Astrocyte (in vitro differentiated cells and primary cell): ENCODE measurements at places on chromosomes 7 and 10. TPM values are rescaled to one million over a fixed set of nuclear protein-coding genes. Genes with fewer than 3 reads are reported as not detected.

- DNase-seq, result no peak
These were observed 108.9 kb upstream of the PDCD4 start for GRCh38 chr10:110762849-110763211.

DNA sequence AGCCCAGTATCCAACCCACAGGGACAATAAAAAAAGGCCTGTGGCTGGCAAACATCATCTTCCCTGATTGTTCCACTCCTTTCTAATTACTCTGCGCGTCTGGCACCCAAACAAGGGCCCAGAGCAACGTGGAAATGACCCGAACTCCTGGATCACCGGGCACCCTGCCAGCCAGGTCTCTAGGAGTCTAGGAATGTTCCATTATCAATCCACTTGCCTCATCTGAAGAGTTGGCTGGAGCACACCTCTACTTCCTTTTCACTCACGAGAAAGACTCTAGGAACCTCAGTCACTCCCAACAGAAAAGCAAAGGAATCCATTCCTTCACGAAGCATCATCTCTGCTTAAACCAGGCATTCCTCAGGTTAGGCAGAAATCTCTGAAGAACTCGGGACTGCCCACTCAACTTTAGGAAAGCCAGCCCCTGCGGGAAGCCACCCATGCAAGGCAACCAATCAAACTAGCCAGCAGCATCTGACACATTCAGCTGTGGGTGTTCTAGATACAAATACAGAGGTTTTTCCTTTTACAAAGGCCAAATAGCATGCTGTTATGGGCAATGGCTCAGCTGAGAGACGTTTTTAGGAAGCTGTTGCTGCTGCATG, 37.7 kb downstream of the ATXN7L1 start:
- peak; percentile 81 for DNase-seq

Gene UCMA
- total RNA-seq, result not detected in 2 replicates

DNA sequence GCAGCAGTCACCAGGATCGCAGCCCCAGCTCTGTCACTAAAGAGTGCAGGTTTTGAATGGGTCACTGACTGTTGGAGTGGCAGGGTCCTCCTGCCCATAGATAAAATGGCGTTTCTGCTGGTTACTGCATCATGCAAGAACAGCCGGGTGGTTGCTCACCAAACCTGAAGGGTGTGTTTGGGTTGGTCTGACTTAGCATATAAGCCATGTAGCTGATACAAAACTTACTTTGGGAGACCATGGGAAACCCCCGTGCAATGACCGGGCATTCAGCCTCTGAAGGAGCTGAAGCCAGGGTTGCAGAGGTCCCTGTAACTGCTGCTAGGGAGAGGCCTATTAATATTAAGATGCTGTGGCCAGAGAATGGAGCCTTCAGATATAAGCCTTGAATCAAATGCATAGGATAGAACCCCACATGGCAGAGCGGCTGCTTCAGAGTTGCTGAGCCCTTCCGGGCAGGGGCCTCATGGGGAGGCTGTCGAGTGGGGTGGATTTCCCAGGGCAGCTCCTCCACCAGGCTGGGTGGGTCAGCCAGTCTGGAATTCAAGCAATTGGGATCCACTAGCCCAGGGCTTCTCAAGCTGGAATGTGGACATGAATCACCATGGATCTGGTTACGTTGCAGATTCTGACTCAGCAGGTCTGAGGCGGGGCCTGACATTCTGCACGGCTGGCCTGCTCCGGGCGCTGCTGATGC, 70.9 kb upstream of the CTBP2 start:
- DNase-seq, result peak; percentile 96

GRCh38 chr7:85185424-85186082, 1.3 kb downstream of the SEMA3D start:
- peak; percentile 60 for DNase-seq

- peak; percentile 41 for DNase-seq
These were observed 25.6 kb downstream of the PRF1 start for GRCh38 chr10:70576803-70577517.

Gene ADAM8
- total RNA-seq, result 1.7 and 4.6 TPM in 2 replicates

DNA sequence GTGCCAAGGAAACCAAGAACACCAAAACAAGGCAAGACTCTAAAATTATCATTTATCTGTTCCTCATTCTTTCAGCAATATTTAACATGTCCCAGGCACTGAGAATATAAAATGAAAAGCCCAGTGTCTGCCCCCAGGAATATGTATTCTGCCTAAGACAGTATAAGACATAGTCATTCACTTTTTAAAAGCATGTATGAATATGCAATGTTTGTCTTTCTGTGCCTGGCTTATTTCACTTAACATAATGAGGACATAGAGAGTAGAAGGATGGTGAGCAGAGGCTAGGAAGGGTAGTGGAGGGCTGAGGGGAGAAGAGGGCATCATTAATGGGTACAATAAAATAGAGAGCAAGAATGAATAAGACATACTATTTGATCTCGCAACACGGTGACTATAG, 44.6 kb upstream of the BET1 start:
- DNase-seq, result no peak

GRCh38 chr10:24432478-24433416, 223.8 kb downstream of the KIAA1217 start:
- peak; percentile 32 for DNase-seq

GRCh38 chr7:38310591-38311101, 37.2 kb upstream of the TARP start:
- no peak for DNase-seq

Gene PPA1
- total RNA-seq, result 95.3 and 108 TPM in 2 replicates

DNA sequence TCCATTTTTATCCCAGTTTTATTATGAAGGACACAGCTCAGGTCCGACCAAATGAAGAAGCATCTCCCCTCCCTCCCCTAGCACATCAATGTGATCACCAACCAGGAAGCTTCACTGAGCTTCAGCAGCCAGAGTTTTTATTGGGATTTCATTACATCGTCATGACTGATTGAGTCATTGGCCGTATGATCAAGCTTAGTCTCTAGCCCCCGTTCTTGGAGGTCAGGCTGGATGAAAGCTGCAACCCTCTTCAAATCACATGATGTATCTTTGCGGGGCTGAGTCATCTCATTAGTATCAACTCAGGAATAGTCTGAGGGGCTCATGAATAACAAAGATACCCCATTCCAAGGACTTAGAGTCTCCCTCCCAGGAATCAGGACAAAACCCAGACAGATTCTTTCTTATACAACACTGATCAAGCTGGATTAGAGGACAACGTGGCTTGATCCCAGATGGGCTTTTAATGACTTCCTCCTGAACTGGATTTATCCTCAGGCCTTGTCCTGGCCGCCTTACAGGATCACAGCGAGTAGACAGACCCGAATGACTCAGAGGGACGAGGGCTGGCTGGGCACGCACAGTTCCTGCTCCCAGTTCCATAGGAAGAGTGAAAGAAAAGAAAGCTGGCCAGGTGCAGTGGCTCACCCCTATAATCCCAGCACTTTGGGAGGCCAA, 14.5 kb downstream of the LIMK1 start:
- DNase-seq, result peak; percentile 98

- no peak for DNase-seq
These were observed 2.4 kb upstream of the NKX2-3 start for GRCh38 chr10:99530108-99531025.

Gene NAT16
- total RNA-seq, result 0.16 TPM in 1 of 2 replicates, not detected in the other

GRCh38 chr7:74334030-74334429, 44.8 kb downstream of the CLIP2 start:
- DNase-seq, result peak; percentile 62

DNA sequence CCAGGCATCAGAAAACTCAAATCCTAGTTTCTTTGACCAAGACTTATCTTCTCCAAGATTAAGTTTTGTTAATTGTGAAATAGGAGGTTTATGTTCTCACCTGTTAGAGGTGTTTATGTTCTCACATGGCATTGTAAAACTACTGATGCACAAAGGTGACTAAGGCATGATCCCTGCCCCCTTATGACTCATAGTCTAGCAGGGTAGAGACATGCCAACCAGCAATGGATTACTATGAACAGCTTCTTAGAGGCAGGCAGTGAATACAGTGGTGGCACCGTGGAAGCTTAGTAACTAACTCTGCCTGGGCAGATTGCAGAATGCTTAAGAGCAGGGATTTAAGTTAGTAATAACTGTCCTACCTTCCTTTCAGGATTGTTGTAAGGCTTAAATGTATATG, 400.9 kb downstream of the SORCS3 start:
- DNase-seq, result no peak

GRCh38 chr7:80392229-80393169, 119.4 kb downstream of the GNAT3 start:
- DNase-seq, result no peak

Gene OR2A42
- not detected in 2 replicates for total RNA-seq

Gene STEAP2
- total RNA-seq, result 2.3 and 3.4 TPM in 2 replicates

DNA sequence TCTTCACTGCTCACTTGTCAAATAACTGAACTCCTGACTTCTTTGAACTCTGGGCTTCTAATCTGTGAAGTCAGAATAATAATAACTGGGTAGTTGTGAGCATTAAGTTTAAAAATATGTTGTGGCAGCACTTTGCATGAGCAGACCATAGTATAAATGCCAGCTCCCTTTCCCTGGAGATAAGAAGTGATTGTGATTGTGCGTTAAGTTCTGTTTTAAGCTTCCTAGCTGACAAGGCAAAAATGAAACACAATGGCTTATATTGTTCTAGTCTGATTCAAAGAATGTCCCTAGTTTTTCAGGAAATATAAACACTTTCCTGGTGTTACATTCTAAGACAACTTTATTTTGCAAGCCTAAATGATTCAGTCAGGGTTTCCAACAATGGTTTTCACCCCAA, 61.8 kb downstream of the PTPRE start:
- DNase-seq, result peak; percentile 40

DNA sequence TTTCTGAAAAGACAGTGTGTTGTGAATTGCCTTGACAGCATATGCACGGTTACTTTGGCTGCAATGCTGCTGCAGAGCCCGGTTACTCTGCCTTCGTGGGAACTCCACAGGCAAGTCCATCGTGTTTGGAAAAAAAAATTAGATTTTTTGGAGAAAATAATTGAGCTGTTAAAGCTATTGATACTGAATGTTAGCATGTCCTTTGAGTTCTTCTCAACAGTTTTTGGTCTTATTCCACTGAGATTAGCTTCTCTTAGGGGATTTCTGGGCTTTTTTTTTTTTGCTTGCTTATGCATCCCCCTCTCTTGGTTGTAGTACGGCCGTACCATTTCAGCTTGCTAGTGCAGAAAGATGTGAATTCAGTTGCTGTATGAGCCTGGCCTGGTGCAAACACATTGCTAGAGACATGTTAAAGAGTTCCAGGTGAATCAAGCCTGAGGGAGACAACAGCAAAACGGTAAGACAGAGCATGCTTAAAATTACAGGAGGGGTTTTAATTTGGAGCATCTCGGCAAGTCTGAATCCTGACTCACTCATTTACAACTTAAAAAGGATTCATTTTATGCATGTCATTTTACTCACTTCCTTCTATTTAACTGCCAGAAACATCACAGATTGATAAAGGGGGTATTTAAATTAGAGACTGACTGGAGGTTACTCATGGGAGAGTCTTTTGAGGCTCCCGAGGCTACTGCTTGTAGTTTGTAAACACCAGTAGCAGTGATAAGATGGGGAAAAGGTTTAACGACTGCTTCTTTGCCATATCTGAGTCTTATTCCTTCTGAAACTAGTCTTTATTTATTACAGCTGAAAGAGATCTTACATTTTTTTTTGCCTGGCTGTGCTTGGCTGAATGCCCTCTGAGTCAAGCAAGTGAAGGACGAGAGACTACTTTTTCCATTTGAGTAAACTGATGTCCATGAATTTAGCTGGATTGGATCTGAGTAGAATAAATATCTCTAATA, 113.7 kb downstream of the CDK14 start:
- DNase-seq, result peak; percentile 68

Gene FOXI2
- not detected in 2 replicates for total RNA-seq

- no peak for DNase-seq
These were observed 233.8 kb upstream of the PRKCQ start for GRCh38 chr10:6813856-6814255.

- no peak for DNase-seq
These were observed 14.6 kb downstream of the AGAP3 start for GRCh38 chr7:151100921-151101320.

- DNase-seq, result no peak
These were observed 156.6 kb upstream of the TRIM24 start for GRCh38 chr7:138303230-138304070.

Gene SLC18A3
- 1.0 and 4.6 TPM in 2 replicates for total RNA-seq

DNA sequence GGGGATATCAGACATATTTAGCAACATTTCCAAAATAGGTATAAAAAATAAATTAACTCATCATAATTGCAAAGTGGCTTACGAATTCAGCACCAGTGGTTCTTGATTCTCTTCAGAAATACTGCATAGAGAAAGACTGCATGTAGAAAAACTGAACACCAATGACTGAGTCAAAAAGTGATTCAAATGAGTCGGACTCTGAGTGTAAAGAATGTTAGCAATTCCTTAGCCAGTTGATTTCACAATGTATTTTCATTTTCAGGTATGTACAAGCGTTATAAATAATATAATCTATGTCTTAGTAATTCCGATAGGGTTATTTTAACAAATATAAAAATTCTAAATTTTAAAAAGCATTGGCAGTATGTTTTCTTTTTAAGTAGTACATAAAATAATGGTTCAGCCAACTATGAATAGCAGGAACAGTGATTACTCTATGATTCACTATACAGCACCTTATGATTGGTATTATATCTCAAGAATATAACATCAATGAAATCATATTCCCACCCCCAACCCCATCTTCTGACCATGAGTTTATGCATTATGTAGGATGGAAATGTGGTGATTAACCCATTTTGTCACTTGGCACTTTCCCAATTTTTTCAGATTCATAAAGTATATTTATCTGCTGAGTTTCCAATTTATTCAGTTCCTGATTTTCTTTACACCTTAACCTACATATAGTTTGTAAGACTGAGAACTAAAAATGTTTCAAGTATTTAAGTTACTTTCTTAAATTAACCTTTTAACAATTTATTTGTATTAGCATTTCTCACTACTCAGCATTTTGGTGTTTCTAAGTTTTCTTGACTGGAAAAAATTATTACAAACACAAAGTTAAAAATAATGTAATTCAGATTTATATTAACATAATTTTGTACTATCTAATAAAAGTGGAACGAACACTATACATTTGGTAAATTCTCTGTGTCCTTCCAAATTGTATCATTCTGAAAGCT, 33.9 kb downstream of the DNAJC1 start:
- DNase-seq, result peak; percentile 37

- no peak for DNase-seq
These were observed 152.6 kb downstream of the RAPGEF5 start for GRCh38 chr7:22204312-22204711.

Gene CYP2C19
- total RNA-seq, result not detected in 2 replicates

DNA sequence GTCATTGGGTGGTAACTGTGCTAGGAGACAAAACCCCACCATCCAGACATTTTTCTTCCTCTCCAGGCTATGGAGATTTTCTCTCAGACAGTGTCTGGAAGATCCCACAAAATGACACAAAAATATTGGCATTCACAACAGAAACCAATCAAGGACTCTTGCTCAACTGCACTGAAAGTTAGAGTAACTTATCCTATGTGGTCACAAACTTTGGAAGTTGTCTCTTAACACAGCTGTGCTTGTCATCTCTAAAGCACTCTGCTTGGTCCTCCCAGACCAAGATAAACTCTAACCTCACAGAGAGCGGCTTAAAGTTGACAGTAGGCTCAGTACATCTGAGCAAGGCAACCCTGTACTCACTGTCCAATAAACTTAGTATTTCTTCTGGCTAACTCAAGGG, 74.9 kb downstream of the AKR1C4 start:
- no peak for DNase-seq
